ENCODE measurements at places on chromosomes 5 and 9.

- H3K4me1 ChIP-seq = peaks cover 32% of the 10 kb centered on the region
- no peak for DNase-seq
- H3K27me3 ChIP-seq = no peaks in the 10 kb centered on the region
- peaks cover 39% of the 10 kb centered on the region for H3K36me3 ChIP-seq
- H3K27ac ChIP-seq = peak overlapping the region; percentile 79
These were observed 348.9 kb upstream of the RFX3 start for GRCh38 chr9:3874449-3875360.

DNA sequence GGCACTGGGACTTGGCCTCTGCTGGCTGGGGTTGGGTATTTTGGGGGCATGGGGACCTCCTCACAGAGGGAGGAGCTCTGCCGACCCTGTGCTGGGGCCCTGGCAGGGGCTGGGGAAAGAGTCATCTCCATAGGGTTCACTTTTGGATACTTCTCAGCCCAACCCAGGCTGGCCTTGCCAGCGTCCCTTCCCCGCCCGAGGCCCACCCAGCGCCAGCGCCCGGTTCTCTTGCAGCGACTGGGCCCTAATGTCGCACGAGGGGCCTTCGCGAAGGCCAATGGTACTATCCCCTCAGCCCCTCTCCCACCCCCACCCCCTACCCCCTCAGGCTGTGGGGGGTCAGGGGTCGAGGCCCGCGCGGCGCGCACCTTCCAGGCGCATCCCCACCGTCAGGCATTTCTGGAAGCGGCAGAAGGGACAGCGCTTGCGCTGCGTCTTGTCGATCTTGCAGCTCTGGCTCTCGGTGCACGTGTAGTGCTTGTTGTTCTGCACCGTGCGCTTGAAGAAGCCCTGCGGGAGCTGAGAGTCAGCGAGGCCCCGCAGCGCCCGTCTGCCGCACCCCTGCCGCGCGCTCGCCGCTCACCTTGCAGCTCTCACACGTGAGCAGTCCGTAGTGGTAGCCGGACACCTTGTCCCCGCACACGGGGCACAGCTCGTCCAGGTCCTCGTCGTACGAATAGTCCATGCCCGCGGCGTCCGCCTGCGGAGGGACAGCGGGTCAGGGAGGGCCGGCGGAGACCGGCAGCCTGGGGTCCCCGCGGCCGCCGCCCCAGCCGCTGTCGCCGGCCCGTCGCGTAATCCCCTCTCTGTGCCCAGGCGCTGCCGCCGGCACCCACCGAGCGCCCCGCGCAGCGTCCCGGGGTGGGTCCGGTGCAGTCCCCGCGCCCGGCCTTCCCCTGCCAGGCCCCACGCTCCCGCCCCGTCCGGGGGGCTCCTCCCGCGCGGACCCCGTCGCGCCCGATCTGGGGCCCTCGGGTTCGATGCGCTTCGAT is 4.2 kb downstream of the NR5A1 start:
- H3K27me3 ChIP-seq = peaks cover 82% of the 10 kb centered on the region
- no peak overlapping the region for H3K27ac ChIP-seq
- H3K4me1 ChIP-seq = peaks cover 21% of the 10 kb centered on the region
- DNase-seq = no peak

GRCh38 chr5:88384886-88385285 is 116.2 kb upstream of the TMEM161B start:
- peaks cover 4% of the 10 kb centered on the region for H3K36me3 ChIP-seq
- no peak overlapping the region for H3K4me3 ChIP-seq
- no peak overlapping the region for H3K27ac ChIP-seq
- no peaks in the 10 kb centered on the region for H3K27me3 ChIP-seq
- peaks cover 27% of the 10 kb centered on the region for H3K4me1 ChIP-seq
- no peak for DNase-seq

DNA sequence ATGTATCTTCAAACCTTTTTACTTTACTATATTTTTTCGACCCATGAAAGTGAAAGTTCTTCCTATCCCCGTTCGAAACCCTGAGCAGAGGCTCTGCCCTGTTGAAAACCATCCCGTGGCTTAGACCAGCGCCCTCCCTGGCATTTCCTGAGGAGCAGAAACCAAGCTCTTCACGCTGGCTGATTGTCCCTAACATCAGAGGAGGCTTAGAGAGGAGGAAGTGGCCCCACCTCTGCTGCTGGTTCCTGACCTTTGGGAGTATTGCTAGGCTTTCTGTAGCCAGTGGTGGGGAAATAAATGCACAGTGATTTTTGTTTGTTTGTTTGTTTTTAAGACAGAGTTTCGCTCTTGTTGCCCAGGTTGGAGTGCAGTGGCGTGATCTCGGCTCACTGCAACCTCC is 4.2 kb upstream of the PTGES start:
- H3K4me3 ChIP-seq = no peak overlapping the region
- no peak overlapping the region for H3K27ac ChIP-seq
- no peak for DNase-seq
- peaks cover 12% of the 10 kb centered on the region for H3K27me3 ChIP-seq
- peaks cover 58% of the 10 kb centered on the region for H3K4me1 ChIP-seq

DNA sequence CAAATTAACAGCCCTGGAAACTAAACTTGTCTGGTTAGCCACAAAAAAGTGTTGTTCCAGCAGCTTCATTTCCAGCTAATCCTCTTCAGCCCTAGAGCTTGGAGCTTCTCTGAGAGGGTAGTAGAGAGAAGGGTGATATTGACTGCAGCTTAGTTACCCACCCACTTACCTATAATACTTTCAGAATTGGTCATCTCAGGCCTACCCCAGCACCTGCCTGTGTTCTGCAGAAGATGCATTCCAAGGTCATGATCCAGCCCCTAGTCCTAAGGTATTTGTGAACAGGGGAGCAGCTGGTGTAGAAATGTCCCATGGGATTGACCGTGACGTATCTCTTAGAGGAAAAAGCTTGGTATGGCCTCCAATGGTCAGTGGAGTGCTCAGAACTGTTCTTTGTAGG is 289.0 kb downstream of the NR3C1 start:
- H3K4me1 ChIP-seq = peaks cover 24% of the 10 kb centered on the region
- H3K27me3 ChIP-seq = peaks cover 8% of the 10 kb centered on the region
- no peak overlapping the region for H3K4me3 ChIP-seq
- no peaks in the 10 kb centered on the region for H3K36me3 ChIP-seq

DNA sequence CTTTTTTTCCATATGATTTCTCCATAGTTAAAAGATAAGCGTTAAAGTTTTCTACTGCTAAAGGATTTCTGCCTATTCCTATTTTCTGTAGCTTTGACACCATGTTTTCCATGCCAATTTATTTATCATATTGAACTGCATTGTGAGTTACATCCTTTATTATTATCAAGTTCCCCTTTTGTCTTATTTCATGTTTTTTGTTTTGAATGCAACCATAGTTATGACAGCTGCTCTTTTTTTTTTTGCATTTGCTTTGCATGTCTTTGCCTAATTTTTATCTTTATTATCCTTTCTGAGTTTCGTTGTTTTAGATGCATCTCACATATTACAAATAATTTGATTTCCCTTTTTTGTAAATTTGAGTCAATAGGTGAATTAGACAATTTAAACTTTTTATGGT is 161.5 kb downstream of the DEPDC1B start:
- H3K27ac ChIP-seq = no peak overlapping the region
- H3K27me3 ChIP-seq = no peaks in the 10 kb centered on the region
- peaks cover 26% of the 10 kb centered on the region for H3K4me1 ChIP-seq
- H3K36me3 ChIP-seq = peaks cover 12% of the 10 kb centered on the region

DNA sequence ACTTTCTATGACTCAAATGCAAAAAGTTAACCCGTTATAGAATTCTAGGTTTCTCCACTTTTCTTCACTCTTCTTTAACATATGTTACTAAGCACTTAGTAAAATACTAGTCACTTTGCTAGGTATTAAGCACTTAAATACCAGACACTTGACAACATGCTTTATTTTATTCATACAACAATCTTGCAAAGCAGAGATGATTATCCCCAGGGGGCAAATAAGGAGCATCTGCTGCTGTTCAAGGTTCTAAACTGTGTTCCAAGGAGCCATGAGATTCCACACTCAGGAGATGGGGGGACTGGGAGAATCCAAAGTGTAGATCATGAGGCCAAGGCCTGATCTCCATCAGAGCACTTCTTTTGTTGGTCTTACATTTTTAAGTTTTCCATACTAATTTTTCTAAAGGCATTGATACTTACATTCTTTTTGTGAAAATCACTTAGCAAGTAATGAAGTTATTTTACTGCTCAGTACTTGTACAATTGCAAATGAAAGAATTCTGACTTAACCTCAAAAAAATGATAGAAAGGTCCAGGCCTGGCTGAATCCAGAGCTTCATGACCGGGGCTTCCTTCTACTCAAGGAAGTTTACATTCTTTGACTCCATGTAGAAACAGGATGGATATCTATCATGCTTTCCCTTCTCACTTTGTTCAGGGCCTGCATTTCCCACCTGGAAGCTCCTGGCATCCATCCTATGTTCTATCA is 504.4 kb upstream of the WWC1 start:
- DNase-seq = no peak
- H3K27me3 ChIP-seq = no peaks in the 10 kb centered on the region
- no peaks in the 10 kb centered on the region for H3K36me3 ChIP-seq
- H3K4me3 ChIP-seq = no peak overlapping the region
- H3K4me1 ChIP-seq = peaks cover 1% of the 10 kb centered on the region
- H3K27ac ChIP-seq = no peak overlapping the region

DNA sequence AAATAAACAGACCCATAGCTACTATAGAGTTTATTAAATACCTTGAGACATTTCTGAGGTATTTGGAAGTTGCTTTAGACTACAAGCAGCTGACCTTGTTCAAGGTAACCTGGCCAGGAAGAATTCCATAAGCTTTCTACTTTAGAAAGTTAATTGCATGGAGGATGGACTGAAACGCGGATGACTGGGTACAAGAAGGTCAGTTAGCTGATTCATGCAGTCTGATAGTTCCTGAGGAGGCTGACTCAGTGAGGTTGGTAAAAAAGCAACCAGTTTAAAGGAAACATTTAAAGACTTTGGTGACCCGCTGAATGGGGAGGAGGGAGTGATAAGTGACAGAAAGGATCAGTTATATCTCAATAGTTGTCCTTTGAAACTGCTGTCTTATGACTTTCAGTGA is 670.1 kb upstream of the CDH9 start:
- H3K36me3 ChIP-seq = no peaks in the 10 kb centered on the region
- H3K4me1 ChIP-seq = no peaks in the 10 kb centered on the region
- H3K27ac ChIP-seq = no peak overlapping the region
- DNase-seq = no peak
- no peak overlapping the region for H3K4me3 ChIP-seq

GRCh38 chr9:127567035-127567729 is 44.9 kb upstream of the STXBP1 start:
- H3K27me3 ChIP-seq = peaks cover 6% of the 10 kb centered on the region
- H3K4me1 ChIP-seq = peaks cover 52% of the 10 kb centered on the region
- H3K4me3 ChIP-seq = peak overlapping the region; percentile 83

GRCh38 chr5:30802961-30803705 is 390.4 kb upstream of the CDH6 start:
- DNase-seq = no peak
- no peaks in the 10 kb centered on the region for H3K36me3 ChIP-seq

- peaks cover 5% of the 10 kb centered on the region for H3K27me3 ChIP-seq
- DNase-seq = no peak
- H3K4me1 ChIP-seq = peaks cover 19% of the 10 kb centered on the region
- H3K27ac ChIP-seq = no peak overlapping the region
- H3K36me3 ChIP-seq = no peaks in the 10 kb centered on the region
- no peak overlapping the region for H3K4me3 ChIP-seq
These were observed 33.4 kb downstream of the ARHGAP26 start for GRCh38 chr5:142803428-142804125.

DNA sequence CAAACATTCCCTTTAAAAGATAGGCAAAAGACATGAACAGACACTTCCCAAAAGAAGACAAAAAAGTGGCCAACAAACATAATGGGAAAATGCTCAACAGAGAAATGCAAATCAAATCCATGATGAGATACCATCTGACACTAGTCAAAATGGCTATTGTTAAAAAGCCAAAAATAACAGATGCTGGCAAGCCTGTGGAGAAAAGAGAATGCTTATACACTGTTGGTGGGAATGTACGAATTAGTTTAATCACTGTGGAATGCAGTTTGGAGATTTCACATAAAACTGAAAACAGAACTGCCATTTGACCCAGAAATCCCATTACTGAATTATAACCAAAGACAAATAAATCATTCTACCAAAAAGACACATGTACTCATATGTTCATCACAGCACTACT is 58.3 kb upstream of the WDR41 start:
- H3K36me3 ChIP-seq = no peaks in the 10 kb centered on the region
- H3K27ac ChIP-seq = no peak overlapping the region
- H3K4me3 ChIP-seq = no peak overlapping the region
- DNase-seq = no peak

DNA sequence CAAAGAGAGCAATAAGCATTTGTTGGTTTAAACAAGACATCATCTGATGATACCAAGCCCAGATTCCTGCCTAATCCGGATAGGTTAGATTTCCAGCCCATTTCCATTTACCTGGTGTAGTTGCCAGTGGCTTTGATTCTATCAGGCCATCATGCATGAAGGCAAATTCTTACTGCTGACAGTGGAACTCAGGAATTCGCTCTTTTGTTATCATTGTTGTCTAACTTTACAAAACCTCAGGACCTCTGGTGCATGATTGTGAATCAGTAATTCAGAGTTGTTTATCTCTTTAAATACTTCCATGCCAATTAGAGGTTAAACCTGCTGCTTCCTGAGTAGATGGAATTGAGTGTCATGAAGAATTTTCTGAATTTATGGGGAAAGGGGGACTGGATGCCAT is 76.5 kb downstream of the C9orf152 start:
- no peak overlapping the region for H3K27ac ChIP-seq
- peaks cover 15% of the 10 kb centered on the region for H3K36me3 ChIP-seq
- peaks cover 54% of the 10 kb centered on the region for H3K4me1 ChIP-seq
- no peak overlapping the region for H3K4me3 ChIP-seq

DNA sequence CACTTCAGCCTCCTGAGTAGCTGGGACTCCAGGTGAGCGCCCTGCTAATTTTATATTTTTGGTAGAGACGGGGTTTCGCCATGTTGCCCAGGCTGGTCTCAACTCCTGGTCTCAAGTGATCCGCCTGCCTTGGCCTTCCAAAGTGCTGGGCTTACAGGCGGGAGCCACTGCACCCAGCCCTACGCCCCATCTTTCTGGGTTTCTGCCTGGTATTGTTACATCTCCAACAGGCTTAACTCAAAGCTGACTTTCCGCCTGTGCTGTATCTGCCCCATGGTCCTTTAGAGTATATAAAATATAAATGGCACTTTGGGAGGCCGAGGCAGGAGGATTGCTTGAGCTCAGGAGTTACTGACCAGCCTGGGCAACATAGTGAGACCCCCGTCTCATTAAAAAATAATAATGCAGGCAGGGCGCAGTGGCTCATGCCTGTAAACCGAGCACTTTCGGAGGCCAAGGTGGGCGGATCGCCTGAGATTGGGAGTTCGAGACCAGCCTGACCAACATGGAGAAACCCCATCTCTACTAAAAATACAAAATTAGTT is 36.5 kb upstream of the GLDC start:
- no peaks in the 10 kb centered on the region for H3K27me3 ChIP-seq
- H3K4me3 ChIP-seq = peak overlapping the region; percentile 94
- peak overlapping the region; percentile 100 for H3K27ac ChIP-seq
- H3K36me3 ChIP-seq = peaks cover 12% of the 10 kb centered on the region
- no peak for DNase-seq
- H3K4me1 ChIP-seq = peaks cover 33% of the 10 kb centered on the region

DNA sequence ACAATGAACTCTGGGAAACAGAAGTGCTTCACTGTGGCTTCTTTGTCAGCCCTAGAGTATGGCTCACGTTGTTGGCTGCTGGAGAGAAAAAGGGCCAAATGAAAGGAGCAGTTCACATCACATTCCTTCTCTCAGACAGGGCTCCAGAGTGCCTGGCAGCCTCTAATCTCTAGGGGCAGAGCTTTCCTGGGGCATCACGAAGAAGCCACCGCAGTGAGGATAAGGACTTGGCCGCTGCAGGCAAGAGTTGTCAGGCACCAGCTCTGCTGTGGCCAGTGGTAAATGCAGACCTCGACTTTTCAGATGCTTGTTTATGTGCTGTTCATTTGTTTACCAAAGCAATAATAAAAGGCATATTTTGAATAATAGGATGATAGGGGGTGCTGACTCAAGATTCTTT is 227.2 kb downstream of the ICE1 start:
- H3K36me3 ChIP-seq = no peaks in the 10 kb centered on the region
- no peaks in the 10 kb centered on the region for H3K4me1 ChIP-seq
- H3K27ac ChIP-seq = no peak overlapping the region
- H3K27me3 ChIP-seq = peaks cover 4% of the 10 kb centered on the region
- no peak overlapping the region for H3K4me3 ChIP-seq

Data from nephron progenitor cell (in vitro differentiated cells).